ENCODE measurements at places on chromosomes 2 and 18.

GRCh38 chr2:118557791-118558190 lies 289.7 kb downstream of the EN1 start:
- DNase-seq, result no peak

GRCh38 chr2:165757906-165758675 lies 36.0 kb downstream of the GALNT3 start:
- no peak for DNase-seq

- DNase-seq, result no peak
Observed at GRCh38 chr18:59024829-59025228, 114.9 kb upstream of the SEC11C start.

GRCh38 chr2:72138011-72138881 lies 9.4 kb downstream of the CYP26B1 start:
- peak; percentile 3 for DNase-seq

DNA sequence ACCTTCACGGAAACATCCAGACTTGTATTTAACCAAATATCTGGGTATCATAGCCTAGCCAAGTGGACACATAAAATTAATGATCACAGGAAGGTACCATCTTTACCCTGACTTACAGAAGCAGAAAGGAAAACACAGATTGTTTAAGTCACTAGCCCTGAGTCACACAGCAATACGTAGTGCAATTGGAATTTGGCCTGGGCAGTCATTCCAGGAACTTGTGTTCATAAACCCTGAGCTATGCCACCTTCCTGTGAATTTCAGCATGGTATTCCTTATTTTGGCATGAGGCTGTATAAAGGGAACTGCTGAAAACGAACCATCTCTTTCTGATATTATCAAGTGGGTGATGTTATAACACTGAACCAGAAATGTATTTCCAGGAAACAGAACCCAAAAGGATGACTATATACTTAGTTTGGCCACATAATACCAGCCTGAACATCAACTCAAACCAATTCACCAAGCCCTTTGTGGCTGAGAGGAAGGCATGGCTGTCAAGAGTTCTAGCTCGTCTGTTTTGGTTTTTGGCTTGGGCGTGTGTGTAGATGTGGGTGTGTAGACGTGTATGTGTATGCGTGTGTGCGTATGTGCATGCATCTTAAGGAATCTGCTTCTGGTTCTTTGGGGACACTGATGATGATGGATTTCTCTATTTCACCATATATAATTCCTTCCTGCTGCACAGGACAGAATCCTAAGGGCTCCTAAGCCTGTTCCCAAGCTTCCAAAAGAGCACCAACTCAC lies 533.4 kb upstream of the ID2 start:
- no peak for DNase-seq

- no peak for DNase-seq
Observed at GRCh38 chr2:215826838-215827441, 186.4 kb downstream of the MREG start.

GRCh38 chr18:23143016-23143814 lies 7.9 kb downstream of the CABLES1 start:
- DNase-seq, result no peak

Measured in T-helper 17 cell (primary cell).